ENCODE measurements at places on chromosomes 16 and 17.

DNA sequence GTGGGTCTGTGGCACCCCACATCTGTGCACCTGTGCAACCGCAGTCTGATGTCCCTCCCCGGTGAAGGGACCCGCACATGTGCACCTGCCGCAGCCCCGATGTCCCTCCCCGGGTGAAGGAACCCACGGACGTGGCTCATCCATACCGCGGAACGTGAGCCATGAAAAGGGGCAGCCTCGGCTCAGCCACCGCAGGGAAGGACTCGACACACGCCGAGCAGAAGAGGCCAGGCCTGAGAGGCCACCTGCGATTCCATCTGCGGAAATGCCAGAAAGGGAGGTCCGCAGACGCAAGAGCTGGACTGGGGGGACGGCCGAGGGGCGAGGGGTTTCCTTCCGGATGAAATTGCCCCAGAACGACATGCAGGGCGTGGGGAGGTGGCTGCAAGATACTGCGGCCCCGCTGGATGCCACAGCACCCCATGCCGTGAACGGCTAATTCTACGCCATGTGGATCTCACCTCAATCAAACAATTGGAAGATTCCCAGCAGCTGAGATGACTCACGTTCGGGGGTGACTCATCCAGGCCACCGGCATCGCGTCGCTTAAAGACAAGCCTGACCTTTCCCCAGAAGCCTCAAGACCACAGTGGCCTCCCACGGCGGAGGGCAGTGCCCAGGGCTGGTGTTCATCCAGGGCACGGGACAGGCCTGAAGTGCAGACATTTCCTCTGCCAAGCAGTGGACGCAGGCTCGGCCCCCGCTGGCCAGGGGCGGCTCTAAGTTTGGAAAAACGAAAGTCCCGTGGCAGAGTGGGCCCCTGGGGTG is 21.0 kb downstream of the SOX8 start:
- no peak for DNase-seq

DNA sequence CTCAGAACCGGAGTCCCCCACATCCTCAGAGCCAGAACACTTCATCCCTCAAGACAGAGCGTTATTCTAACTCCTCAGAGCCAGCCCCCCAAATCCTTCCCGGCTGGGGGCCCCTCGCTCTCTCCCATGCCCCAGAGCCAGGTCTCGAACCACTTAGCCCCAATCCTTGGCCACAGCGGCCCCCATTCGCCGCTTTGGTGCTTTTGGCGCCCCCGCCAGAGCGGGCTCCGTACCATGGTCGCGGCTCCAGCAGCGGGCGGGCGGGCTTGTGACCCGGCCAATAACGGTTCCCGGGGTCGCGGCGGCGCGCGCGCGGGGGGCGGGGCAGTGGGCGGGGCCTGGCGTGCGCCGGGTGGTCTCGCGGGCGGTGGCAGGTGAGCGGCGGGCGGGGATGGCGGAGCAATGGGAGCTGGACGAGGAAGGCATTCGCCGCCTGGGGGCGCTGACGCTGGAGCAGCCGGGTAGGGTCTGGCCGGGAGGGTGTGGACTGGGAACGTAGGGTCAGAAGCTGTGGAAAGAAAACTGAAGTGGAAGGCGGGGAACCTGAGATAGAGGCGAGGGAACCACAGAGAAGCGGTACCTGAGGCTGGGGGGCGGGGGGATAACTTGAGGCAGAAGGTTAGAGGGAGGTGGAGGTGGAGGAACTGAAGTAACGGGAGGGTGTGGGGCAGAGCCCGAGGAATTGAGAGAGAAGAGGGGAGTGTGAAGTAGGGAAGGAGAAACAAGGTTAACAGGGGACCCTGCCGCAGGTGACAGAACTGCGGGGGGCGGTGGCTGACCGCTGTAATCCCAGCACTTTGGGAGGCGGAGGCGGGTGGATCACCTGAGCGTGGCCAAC is at the start of the genes KCTD19 and LRRC36:
Gene KCTD19 (minus strand): TSS at position 270 of the 838 bp plus-strand sequence. CDS start 34 bp downstream, at position 236.
Gene LRRC36 (plus strand): TSS at position 344 of the 838 bp plus-strand sequence. CDS start 48 bp downstream, at position 392.
- DNase-seq = peak; percentile 10

- DNase-seq = no peak
These were observed 89.0 kb upstream of the LHX1 start for GRCh38 chr17:36848008-36848902.

DNA sequence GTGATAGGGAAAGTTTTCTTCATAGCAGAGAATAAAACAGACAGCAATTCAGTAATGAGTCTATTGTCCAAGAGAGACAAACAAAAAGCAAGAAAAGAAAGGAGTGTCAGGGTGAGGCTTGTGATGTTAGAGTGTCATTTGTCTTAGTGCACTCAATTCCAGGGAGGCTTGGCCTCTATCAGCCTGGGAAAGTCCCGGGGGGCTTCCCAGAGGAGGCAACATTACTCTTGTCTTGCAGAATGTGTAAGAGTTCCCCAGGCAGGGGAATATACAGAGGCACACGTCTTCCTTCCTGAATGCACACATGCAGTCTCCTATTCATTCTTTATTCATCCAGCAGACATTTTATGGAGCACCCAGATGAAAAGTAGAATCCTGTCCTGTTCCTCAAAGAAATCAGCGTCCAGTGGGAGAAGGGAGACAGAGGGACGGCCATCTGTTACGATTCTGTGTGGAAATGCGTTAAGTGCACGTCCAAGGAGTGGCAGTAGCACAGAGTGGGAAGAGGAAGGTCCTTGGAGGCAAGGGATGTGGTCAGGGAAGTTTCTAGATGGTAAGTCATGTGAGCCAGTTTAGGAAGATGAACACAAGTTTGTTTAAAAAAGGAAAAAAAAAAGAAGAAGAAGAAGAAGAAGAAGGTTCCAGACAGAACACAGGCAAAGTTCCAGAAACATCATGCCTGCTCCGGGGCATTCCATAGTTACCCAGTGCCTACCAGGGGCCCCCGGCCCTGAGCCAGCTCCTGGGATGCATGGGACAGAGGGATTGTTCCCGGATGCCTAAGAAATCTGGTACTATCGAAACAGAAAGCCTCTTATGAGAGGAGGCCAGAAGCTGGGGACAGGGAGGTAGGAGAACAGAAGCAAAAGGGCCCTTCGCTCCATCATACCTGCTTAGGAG is 21.1 kb downstream of the CACNG4 start:
- no peak for DNase-seq

- no peak for DNase-seq
These were observed 26.6 kb downstream of the TPSD1 start for GRCh38 chr16:1282324-1282973.

- no peak for DNase-seq
These were observed 334.1 kb downstream of the CDH13 start for GRCh38 chr16:82960918-82961317.

DNA sequence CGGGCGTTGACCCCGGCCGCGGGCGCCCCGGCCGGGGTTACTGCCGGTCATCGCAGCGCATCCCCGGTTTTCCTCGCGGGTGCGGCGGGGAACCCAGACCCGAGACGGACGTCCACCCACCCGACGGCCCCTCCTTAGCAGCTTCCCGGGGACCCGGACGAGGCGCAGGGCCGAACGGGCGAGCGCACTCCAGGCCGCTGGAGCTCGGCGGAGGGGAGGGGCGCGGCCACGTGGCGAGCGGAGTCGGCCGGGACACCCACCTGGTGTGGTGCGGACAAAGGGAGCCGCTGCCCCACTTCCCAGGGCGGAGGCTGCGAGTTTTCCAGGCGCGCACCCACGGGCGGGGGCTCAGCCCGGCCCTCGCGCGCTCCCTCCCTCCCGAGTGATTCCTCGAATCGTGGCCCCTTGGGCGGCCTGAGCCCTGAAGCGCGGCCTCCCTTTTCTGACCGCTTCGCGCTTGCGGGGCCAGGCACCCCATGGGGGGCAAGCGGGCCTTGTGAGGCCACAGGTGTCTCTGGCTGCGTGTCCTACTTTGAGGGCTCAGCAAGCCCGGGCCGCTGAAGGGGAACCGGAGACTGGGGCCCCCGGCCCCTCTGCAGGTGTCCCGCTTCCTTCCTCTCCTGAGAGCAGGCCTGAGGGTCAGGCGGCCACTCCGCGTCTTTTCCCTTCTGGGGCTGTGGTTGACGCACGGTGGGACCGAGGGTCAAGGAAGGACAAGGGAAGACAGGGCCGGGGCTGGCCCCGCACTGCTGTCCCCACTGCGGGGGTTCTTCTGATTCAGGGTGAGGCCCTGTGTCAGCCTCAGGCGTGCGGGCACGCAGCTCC is 1.1 kb upstream of the FASN start:
- no peak for DNase-seq

GRCh38 chr17:49229805-49230600 is 584 bp downstream of the PHOSPHO1 start:
- no peak for DNase-seq

DNA sequence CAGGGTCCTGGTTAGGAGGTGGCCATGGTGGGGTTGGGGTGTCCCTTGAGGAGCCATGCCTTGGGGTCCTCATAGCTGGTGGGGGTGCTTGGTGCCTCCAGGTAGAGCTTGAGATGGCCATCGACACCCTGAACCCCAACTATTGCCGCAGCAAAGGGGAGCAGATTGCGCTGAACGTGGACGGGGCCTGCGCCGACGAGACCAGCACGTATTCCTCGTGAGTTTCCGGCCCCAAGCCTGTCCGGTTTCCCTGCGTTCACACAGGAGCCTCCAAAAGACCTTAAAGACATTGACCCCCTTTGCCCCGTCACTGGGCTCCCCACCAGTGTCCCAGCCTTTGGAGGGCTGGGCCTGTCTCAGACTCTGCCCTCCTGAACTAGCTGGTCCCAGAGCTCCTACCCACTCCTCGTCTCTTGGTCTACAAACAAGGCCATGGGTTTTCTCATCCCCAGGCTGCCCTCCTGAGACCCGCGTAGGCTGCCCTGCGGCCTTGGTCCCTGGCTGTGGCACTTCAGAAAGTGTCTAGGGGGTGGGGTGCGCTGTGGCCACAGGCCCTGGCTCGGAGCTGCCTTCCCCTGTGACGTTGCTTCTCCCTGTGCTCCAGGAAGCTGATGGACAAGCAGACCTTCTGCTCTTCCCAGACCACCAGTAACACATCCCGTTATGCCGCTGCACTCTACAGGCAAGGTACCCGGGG is 11.8 kb downstream of the POLR3E start:
- DNase-seq = no peak

DNA sequence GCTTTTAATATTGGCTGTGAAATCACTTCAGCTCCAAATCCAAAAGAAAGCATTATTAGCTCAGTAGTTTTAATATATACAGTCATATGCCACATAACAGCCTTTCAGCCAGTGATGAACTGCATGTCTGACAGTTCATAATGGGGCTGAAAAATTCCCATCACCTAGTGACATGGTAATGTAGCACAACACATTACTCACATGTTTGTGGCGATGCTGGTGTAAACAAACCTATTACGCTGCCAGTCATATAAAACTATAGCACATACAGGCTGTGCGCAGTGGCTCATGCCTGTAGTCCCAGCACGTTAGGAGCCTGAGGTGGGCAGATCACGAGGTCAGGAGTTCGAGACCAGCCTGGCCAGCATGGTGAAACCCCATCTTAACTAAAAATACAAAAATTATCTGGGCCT is 92.2 kb downstream of the TUBD1 start:
- no peak for DNase-seq

GRCh38 chr17:62675701-62676100 is 48.2 kb downstream of the MRC2 start:
- no peak for DNase-seq

DNA sequence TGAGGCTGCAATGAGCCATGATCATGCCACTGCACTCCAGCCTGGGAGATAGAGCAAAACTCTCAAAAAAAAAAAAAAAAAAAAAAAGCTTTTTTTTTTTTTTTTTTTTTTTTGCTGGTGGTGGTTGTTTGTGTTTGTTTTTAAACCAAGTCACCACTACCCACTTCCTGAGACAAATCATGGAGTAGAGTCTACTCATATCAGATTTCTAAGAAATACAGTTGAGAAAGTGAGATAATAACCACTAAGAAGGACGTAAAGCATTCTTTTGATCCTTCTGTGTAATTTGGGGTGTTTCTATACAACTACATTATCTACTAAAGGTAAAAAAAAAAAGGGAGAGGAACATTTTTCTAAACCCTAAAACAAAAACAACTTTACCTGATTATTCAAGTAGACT is 38.0 kb downstream of the AXIN2 start:
- no peak for DNase-seq

GRCh38 chr16:81815429-81815766 is 36.3 kb downstream of the PLCG2 start:
- DNase-seq = no peak

Data from activated CD4-positive, CD25-positive, alpha-beta regulatory T cell treated with anti-CD3 and anti-CD28 coated beads, Interleukin-2, amount 50 U/mL, for 16 hours (primary cell).